ENCODE measurements at places on chromosomes 12 and 14.

- no peak for DNase-seq
Observed at GRCh38 chr14:92058006-92058917, 18.4 kb upstream of the TRIP11 start.

DNA sequence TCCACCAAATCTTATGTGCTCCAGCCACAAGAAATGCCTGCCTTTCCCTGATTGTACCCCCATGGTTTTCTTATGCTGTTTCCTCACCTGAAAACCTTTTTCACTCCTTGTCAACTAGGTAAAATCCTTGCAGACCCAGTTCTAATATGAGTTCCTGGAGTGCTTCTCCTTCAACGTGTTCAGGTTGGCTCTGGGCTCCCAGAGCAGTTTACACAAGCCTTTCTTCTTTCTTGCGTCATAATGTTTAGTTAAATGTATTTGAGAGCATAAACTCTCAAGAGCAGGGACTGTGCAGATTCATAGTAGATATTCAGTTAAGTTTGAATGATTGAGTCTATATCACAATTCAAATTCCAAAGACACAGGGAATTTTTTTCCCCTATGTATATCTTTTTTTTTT is 484.8 kb upstream of the CCDC196 start:
- DNase-seq, result no peak

DNA sequence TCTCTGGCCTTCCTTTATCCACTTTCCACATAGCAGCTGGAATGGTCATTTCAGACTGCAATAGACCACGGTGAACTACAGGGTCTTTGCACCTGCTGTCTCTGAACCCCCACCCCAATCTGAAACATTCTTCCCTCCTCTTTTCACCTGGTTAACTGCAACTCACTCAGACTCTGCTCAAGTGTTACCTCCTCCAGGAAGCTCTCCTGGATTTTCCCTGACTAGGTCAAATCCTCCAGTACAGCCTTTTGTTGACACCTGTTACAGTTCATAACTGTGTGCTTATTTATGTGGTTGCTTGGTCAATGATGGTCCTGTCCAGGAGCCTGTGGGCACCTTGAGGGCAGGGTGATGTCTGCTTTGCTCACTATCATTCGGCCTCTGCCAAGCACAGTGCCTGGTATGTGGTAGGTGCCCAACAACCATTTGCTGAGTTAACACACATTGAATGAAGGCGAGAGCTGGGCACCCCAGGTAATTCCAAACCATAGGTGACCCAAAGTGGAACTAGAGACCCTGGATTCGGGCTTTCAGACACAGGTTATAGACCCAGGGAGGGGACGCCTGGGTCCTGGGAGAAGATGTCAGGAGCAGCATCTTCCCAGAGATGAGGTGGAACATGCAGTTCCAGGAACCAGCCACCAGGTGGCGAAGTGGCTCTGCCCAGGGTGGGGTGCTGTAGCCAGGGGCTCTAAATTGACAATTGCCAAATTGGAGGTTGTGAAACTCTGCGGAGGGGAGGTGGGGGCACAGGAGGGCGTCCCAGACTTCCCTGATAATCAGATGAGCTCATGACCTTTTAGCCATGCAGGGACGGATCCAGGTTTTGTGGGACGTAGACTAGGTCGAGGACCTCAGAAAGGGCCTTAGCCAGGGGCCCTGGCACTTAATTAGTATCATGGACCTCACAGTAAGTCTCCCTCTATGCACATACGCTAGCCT is 28.1 kb downstream of the TRPV4 start:
- DNase-seq, result no peak

GRCh38 chr12:74689929-74690328 is 152.3 kb downstream of the ATXN7L3B start:
- DNase-seq, result no peak

- DNase-seq, result peak; percentile 63
Observed at GRCh38 chr12:57803319-57803893, 15.1 kb downstream of the AVIL start.

DNA sequence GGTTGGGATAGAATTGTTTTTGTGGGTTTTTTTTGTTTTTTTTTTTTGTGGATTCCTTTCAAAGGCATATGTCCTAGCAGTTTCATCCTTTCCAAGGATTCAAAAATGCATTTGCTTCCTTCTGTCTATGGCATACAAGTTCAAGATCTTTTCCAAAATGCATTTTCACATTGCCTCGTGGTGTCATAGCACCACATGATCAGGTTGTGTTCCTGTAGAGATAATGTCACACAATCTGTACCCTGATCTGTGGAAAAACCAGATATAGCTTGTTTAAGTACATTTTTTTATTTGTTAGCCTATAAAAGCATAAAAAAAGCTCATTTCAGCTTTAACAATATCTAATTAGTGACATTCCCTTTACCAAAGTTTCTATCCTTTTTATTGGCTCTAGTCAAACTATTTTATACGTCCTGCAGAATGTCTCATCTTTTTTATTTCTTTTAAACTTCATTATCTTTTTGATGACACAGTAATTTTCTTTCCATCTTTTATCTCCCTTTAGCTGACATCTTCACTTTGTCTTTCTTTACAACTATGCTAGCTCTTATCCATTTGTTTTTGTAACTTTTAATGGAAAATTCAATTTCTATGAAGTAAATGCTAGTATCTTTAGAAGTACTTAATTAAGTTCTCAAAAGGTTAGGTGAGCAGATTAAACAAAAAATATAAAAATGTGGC is 106.0 kb upstream of the NOVA1 start:
- no peak for DNase-seq

DNA sequence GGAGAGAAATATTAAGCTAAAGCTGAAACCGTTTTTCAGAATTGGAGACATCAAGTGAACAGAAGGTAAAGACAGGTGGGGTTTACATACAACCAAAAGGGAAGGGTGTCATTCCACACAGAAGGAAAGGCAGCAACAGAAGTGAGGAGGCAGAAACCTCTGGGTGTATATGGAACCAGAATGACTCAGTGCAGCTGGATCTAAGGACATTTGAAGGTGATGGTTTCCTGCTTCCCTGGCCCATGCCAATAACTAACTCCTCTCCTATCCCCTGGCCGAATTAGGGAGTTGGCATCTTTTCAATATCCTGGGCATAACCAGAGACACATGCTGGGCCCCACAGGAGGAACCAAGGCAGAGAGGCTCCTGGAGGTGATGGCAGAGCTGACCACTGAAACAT is 8.4 kb downstream of the NCKAP5L start:
- DNase-seq, result no peak

GRCh38 chr14:93955850-93956481 is 20.4 kb downstream of the ASB2 start:
- DNase-seq, result no peak

- no peak for DNase-seq
Observed at GRCh38 chr12:57370072-57370471, 60.8 kb downstream of the R3HDM2 start.

DNA sequence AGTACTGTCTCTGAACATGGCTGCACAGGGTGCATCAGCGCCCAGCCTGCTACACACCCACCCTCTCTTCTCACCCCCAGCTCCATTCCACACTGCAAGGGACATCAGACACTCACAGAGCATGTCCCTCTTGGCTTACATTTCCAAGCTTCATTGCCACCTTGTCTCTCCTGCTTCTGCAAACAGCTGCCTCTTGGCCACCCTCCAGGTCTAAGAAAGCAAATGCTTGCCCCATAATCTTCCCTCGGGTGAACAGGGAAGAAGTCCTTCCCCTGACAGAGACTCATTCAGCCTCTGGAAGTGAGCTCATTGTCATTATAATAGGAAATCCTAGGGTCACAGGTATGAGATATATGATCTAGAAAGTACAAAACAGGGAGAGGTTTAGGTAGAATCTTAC is 505.2 kb downstream of the RMST start:
- no peak for DNase-seq

- no peak for DNase-seq
Observed at GRCh38 chr12:57739387-57739786, 845 bp upstream of the AGAP2 start.

GRCh38 chr14:58131386-58131785 is 20.6 kb downstream of the ARMH4 start:
- no peak for DNase-seq

- DNase-seq, result no peak
Observed at GRCh38 chr12:45296046-45296586, 80.2 kb downstream of the ANO6 start.

- DNase-seq, result no peak
Observed at GRCh38 chr14:31898838-31899528, 178.1 kb upstream of the ARHGAP5 start.

DNA sequence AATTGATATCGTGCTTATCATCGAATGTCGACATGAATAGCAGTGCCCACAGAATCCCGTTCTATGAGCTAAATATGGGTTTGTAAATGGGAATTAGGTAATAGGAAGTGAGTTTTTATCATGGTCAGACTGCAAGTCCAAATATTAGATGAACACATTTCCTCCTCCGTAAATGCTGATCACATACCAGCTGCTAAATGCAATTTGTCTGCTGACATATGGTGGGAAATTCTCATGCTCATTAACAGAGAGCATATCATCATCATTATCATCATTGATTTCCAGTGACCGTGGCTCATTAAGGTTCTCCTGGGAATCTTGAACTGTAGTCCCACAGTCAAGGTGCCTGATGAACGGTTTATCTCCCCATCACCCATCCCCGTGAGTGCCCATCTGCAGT is 998.8 kb upstream of the TMEM132C start:
- no peak for DNase-seq

DNA sequence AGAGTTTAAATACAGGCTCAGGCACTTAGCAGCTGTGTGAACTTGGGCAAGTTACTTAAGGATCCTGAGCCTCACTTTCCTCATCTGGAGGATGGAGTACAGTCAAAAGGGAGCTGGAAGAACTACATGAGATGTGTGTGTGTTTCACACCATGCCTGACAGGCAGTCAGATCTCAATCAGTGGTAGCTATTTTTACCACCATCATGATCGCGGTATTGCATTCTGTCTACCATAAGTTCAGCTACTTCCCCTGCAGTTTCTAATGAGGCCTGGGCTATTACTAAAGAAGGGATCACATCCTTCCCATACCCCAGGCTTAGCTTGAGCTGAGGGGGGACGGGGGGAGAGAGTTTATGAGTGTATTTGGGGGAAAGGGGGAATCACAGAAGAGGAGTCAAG is 7.0 kb downstream of the AQP6 start:
- DNase-seq, result no peak

DNA sequence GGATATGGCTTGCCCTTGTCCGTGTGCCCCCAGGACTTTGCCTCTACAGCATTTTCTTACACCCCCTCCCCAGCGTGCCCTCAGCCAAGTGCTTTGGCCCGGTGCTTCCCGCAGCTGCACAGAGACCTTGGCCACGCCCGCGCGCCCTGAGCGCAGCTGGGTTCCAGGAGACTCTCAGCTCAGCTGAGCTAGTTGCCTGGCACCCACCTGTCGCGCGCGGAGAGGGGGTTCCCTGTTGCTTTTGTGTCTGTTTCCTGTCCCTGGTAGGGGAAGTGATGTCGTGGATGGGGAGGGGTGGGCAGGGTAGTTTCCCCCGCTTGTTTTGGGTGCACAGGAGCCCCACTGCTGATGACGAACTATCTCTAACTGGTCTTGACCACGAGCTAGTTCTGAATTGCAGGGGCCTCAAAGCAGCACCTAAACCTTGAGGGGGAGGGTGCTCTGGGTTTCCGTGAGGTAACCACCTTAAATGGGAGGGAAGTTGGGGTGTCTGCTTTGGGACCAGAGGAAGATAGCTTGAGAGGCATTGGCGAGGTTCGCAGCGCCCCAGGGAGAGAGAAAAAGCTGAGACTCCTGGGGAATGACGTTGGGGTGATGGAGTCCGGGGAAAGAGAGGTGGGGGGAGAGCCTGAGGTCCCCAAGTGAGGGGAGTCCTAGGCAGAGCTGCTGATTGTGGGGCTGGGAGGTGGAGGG is 1.5 kb downstream of the DIO3 start:
- no peak for DNase-seq

- no peak for DNase-seq
Observed at GRCh38 chr12:124025661-124026060, 52.6 kb downstream of the ZNF664 start.

All from NCI-H446 (cell line).